ENCODE measurements at places on chromosomes 6 and 20.

DNA sequence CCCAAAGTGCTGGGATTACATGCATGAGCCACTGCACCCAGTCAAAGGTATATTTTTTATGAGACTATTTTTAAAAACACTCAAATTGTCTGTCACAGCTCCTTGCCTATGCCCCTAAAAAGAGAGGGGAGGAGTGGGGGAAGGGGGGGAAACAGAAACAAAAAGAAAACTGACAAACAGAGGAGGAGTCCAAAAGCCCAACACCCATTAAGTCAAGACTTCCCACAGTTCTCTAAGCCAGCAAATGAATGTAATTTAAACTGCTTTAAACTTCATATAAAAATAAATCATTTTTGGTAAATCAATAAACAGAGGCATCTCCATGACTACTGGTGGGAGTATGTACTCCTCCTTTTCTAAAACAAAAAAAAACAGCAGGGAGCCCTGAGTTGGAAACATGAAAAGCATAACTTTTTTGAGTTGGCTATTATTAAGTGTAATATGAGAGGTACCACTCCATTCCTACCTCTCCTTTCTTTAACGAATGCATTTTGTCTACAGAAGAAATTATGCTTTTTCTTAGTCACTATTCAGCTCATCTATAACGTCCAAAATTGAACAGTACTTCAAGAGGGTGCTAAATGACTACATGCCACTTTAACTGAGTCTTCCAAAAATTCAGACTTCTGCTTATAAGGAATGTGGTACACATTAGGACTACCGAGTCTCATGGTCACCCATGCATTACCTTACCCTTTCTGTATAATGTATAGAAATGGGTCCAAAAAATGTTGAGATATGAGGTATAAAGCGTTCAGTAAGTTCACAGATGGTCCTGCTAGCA is 119.0 kb upstream of the PRSS16 start:
- no peak for DNase-seq

DNA sequence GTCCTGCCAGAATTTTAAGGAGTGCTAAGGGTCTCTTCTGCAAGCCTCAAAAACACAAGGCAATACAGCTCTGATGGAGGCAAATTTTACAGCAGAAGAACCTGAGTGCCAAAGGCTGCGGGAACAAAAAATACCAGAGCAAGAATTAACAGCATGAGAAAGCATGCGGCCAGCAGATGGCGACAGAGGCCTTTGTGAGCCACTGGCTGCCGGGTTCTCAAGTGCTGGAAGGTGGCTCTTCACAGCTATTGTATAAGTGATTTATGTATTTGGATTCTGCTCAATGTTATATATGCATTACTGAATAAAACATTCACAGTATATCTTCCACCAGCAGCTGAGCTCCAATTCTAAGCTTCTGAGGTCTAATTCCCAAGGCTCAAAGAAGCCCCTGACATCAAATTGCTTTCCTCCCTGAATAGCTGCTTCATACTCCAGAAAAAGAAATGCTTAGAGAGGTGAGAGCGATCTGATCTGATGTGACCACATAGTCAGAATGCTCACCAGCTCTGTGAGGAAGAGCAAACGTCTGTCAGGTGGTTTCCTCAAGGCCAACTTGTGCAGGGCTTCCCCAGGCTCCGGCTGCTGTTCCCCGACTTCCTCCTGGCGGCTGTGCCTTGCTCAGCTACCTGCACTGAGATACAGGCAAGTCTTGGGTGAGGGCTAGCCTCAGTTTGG is 58.6 kb downstream of the PPP1R3G start:
- peak; percentile 83 for DNase-seq

DNA sequence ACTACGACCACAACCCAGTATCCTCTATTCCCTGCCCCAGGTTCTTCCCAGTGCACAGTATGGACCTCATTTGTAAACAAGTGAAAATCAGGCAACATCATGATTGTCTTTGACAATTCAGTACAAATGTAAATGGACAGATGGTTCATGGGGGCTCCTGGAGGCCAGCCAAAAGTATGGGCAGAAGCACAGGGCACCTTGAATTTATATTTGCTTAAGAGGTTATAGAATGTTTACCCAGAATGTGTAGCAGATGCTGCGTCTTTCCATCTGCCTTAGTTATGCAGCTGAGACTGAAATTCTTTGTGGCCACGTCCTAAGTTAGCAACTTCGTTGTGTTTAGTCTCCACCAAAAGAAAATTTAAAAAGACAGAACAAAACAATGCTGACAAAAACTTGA is 559.6 kb upstream of the NRSN1 start:
- DNase-seq: peak; percentile 39

DNA sequence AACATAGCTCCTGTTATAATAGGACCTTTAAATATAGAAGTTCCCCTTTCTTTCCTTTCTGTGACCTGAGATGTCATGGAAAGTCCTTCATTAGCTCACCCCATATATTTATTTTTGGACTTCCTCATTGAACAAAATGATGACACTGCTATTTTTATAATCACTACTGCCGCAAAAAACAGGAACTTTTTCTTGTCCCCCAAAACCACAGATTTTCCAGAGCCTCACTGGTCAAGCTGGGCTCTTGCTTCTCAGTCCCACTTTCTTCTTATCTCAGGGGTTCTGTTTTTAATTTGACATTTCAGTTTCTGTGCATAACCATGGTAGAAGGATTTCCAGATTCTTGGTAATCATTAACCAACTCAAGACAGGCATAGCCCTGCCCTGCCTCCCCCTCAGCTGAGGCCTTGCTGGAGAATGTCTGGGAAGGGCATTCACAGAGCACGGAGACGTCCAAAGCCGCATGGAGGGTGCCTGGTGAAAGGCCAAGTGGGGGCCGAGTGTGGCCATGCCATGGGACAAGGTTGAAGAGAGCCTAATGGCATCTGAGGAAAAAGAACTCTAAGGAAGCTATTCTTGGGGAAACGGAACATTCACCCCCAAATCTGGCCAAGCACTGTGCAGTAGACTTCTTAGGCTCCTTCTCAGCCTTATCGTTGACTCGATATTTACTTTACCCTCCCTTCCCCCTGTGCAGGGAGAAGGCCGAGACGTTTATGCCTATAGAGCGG is 73.7 kb downstream of the EDN1 start:
- DNase-seq: no peak

GRCh38 chr20:5361176-5361575 is 44.4 kb upstream of the PROKR2 start:
- no peak for DNase-seq

- no peak for DNase-seq
Measured at GRCh38 chr6:105253787-105254186, 74.0 kb upstream of the POPDC3 start.

GRCh38 chr6:156427345-156427744 is 349.8 kb upstream of the ARID1B start:
- no peak for DNase-seq

DNA sequence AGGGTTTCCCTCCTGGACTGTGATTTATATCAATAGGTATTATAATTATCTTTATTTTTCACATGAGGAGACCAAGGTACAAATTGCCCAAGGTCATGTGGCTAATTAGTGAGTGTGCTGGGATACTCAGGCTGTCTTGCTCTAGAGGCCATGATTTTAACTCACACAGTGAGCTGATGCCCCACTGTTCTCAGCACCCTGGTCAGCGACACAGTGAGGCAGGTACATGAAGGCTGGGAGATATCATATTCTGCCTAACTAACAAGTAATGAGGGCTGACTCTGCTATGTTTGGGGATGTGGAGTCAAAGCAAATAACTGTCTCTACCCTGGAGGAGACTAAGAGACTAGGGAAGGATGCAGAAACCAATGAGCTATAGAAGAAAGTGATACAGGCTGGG is 501.1 kb downstream of the PTPRT start:
- DNase-seq: no peak

DNA sequence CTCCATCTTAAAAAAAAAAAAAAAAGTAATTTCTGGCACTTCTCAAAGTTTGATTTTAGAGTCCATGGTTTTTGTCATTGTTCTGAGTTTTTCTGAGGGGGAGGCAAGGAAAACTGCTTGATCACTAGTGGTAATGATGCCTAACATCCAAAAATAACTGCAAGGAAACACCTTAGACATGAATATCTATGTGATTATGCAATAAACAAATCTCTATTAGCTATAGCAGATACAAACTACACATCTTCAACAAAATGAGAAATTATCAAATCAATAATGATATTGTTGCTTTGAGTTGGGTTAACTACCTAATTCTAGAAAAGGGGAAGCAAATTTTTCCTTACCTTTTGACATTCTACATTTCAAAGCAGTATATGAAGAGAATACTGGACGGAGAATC is 230.9 kb upstream of the JARID2 start:
- DNase-seq: no peak

- DNase-seq: no peak
Measured at GRCh38 chr6:96304997-96305396, 216.6 kb upstream of the UFL1 start.

- DNase-seq: no peak
Measured at GRCh38 chr6:36290668-36291620, 21.1 kb downstream of the PNPLA1 start.

DNA sequence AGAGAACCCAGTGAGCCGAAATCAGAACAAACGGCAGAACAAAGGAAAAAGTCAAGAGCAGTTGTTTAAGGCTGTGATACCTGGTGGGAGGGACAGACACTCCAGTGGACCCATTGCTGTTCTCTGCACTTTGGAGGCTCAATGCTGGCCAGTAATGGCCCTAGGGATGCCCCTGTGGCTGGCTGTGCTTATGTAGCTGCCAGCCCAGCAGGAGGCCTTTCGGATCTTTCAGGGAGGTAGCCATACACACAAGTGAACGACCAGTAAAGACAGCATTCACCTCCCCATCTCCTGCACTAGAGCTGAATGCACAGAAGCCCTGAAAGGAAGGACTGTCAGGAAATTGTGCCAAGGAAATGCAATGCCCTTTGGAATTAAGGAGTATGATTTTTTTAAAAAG is 34.3 kb downstream of the GPLD1 start:
- DNase-seq: no peak

- peak; percentile 63 for DNase-seq
Measured at GRCh38 chr6:42547407-42548329, 16.2 kb upstream of the UBR2 start.

DNA sequence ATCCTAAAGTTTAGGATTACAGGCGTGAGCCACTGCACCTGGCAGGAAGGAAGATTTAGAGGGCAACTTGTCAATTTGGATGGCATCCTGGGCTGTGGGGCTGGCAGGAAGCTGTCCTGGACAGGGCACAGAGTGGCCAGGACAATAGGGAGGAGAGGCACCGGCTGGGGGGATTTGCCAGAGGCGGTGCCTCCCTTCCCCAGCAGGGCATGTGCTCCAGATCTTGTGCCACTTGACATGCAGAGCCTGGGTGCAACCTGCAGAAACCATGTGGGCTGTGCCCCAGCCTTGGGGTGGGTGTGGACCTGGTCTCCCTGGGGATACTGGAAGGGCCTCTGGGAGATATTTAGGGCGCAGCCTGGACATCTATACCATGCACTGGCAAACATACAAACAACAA is 58.6 kb upstream of the EEF1A1 start:
- no peak for DNase-seq

GRCh38 chr20:62914436-62914835 is 11.9 kb downstream of the DIDO1 start:
- DNase-seq: no peak

All from COR-L47 (cell line).